ENCODE measurements at places on chromosomes 6 and 20.

- DNase-seq, result no peak
Observed at GRCh38 chr6:104126315-104127005, 733.3 kb downstream of the HACE1 start.

DNA sequence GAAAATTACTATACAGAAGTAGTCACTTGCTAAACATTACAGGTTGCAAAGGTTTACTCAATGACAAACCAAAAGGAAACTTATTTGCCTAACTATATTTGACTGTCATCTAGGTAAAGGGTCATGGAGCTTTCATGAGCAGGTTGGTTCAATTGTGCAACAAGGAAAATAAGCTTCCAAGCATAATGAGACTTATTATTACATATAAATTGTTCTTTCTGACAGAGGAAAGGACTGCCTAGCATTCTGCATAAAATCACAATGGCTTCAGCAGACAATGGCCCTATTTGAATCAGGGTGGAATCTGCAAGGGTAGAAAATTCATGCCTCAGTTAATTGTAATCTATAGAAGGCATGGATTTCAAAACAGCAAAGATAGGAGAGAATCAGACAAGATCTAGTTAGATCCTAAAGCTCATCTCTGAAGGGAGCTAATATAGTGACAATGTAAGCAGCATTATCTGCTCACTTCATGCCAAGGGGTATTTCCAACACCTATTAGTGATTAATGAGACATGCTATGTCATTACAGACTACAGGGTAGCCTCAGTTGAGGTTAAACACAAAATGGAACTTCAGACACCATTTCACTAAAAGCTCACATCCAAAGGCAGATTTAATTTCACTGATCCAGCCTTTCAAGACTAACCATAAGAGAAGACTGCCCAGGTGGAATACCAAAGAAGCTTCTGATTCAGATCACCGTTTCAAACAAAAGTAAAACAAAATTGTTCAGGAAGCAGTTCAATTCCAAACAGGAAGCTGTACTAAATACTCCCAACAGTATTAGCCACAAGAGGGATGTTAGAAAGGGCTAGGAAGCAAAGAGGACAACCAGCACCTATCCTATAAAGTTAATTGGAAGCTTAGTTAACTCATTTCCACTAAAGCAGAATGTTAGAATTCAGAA lies 8.5 kb downstream of the STAU1 start:
- DNase-seq, result no peak

DNA sequence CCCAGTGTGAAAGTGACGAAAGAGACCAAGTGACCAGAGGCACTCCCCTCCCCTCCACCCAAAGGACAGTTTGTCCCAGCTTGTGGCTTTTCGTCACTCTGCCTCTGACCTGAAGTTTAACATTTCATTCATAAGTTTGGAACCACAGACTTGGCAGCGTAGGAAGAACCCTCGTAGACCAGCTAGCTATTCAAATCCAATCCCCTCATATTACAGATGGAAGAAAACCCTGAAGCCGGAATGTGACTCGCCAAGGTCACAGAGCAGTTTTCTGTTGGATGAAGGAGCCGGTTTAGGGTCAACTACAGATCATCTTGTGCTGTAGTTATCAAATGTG lies 3.9 kb upstream of the SYS1 start:
- no peak for DNase-seq

DNA sequence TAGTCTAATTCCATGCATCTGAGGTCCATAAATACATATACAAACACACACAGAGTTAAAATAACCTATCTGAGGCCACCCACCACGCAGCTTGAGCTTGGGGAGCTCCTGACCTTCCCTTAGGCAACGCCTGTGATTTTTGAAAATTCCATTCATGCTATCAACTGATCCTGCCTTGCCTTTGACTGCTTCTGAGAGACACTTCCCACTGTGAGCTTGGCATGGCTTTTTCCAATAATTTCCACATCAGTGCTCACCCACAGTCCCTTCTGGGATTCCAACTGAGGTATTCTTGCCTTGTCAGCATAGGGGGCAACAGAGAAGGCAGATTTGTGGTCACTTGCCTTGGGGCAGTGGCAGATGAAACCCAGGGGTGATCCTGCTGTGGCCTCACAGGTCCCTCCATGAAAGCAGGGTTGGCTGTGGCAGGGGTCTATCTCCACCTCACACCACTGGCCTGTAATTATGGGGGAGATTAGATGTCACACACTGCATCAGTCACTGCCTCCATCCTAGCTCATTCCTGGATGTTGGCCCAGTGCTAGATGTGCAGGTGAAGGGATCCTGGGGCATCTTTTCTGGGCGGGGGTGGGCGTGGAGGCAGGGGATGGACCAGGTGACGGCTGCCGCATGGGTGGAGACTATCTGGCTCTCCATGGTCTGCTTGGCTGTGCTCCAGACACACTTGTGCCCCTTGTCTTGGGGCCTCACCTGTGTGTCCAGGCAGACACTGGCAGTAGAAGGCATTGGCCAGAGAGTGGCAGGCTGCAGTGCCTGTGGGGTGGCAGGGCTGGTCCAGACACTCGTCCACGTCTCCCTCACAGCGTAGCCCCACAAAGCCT lies 11.2 kb upstream of the GPSM3 start:
- DNase-seq, result no peak

All from stimulated activated CD4-positive, alpha-beta T cell treated with anti-CD3 and anti-CD28 coated beads, Interleukin-2, amount 100 ng/mL, for 48 hours (primary cell).